ENCODE measurements at places on chromosomes 2 and 18. TPM values are rescaled to one million over a fixed set of nuclear protein-coding genes. Genes with fewer than 3 reads are reported as not detected.

The CIB4 gene
- total RNA-seq, result 1.3 TPM

The PECR gene
- total RNA-seq, result 14.3 TPM

The SMYD1 gene
- total RNA-seq, result not detected

The LHCGR gene
- total RNA-seq, result 0.12 TPM

The FRZB gene
- 2.0 TPM for total RNA-seq

The EIF5B gene
- 36.2 TPM for total RNA-seq

The FAM117B gene
- total RNA-seq, result 19.9 TPM

Data from lung (tissue), 17 donors.